ENCODE measurements at places on chromosomes 5 and 9.

- DNase-seq = no peak
Observed at GRCh38 chr9:114604989-114605388, 6.1 kb upstream of the TMEM268 start.

DNA sequence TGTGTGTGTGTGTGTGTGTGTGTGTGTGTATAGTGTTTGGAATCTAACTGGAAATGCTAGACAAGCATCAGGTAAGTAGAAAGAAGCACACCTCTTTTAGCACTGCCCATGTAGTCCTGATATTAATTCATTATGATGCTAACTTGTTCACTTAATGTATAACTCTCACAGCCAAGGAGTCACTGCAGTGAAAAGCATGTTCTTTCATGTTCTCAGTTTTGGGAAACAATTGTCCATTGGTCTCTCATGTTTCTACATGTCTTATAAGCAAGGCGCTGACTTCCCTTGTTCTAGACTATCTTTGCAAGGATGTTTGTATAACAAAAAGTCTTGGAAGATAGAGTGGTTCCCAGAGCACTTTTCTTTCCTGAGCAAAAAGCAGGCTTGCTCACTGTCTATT lies 148.8 kb upstream of the TNPO1 start:
- DNase-seq = no peak

- no peak for DNase-seq
Observed at GRCh38 chr9:16241231-16241630, 629.2 kb downstream of the BNC2 start.

DNA sequence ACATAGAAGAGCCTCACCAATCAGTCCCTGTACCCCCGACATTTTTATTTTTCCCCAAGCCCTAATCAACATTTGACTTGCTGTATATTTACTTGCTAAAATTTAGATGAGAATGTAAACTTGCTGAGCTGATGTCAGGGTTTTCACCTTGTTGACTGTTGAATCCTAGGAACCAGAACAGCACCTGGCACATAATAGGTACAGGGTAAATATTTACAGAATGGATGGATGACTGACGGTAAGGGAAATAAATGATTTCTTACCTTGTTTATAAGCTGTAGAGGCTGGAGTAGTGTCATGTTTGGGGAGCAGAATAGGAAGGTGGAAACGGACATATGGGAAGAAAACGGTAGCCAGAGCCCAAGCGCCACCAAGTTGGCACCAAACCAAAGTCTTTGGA lies 107.0 kb upstream of the NUDT12 start:
- no peak for DNase-seq

DNA sequence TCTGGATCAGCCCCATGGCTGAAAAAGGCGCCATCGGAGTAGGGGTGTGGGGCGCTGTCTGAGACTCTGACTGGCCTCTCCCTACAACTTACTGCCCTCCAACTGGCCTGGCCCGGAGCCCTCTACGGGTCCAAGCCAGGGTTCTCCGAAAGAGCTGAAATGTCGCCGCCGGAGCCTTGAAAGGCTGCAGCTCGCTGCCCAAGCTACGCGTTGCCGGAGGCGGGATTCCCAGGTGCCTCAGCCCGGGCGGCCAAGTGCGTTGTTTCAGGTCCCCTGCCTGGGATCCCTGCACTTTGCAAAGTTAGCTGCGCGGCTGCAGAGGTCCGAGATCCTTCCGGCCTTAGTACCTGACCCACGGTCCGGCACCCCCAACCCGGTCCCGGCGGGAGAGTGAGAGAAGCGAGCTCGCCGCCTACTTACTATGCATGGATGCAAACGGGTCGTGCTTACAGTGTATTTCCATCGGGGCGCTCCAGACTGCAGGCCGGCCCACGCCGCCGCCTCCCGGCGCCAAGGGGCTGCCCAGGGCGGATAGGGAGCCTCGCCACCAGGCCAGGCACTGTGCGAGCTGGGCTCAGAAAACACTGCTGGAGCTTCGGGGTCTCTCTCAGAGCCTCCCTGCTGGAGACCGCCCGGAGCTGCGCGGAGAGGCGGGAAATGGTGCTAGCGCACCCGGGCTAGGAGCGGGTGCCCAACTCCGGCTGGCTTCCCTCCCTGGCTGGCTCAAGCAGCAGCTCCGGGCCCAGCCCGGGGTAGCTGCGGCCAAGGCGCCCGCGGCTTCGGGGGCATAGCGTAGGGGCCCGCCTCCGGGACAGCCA lies 7.7 kb downstream of the PAX5 start:
- DNase-seq = no peak

DNA sequence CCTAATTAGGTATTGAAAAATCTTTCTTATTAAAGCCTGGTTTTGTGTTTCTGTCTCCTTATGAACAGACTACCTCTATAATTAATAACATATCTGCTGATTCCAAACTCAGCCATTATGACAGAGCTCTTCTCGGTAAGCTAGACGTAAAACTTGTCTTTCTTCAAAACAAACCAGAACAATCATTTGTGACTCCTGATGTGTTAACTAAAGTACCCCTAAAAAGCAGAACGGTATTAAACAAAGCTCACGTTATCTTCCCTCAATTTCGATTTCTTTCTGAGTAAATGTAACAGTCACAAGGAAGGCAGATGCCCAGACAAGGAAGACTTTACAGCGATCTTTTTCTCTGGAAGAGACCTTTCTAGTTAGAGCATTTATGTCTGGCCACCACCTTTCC lies 1.8 kb downstream of the SEMA5A start:
- DNase-seq = no peak

GRCh38 chr5:173297813-173298212 lies 30.4 kb downstream of the STC2 start:
- no peak for DNase-seq

GRCh38 chr9:35791297-35791921 lies at the start of gene NPR2:
TSS of gene NPR2 (plus strand) at chr9:35791591. CDS start at chr9:35792409, 818 bp downstream.
- DNase-seq = no peak

GRCh38 chr5:57834829-57835608 lies 352.4 kb upstream of the ACTBL2 start:
- DNase-seq = no peak
